Esophagus muscularis mucosa (tissue), 4 donors: ENCODE measurements at places on chromosomes 1 and 21. TPM values are rescaled to one million over a fixed set of nuclear protein-coding genes. Genes with fewer than 3 reads are reported as not detected.
A peak's percentile ranks its signal among the peaks of the same experiment; 100 is the strongest.

DNA sequence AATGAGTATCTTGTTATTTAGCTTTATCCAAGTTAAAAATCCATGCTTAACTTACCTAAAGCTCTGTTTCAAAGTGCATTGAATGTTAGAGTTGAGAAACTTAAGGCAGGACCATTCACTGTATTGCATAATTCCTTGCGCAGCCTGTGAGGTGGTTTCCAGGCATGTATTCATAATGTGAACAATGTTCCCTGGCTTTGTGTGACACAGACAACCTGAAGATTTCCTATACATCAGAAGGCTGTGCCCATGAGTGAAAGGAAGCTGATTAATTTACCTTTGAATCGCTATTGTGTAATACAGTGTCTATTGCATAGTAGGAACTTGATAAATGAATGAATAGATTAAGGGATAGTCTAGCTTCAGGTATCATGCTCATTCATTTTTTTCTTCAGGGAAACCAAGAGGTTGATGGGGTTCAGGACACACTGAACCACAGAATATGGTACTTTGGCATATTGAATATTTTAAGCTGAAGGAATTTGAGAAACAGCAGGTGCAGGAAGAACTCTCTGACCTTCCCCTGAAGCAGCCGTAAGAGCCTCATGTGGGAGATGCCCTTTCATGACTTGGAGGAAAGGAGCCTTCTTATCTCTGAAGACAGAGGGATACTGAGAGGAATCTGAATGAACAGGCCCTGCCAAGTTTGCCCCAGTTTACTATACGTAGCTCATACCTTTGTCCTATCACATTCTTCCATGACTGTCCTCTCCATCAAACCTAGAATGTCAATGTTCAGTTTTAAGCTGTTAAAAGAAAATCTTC is 88.6 kb upstream of the GNG12 start:
- no peaks in the 10 kb centered on the region for H3K27me3 ChIP-seq
- no peaks in the 10 kb centered on the region for H3K4me1 ChIP-seq
- H3K4me3 ChIP-seq, result no peak overlapping the region
- no peaks in the 10 kb centered on the region for H3K36me3 ChIP-seq
- DNase-seq, result no peak

- no peaks in the 10 kb centered on the region for H3K36me3 ChIP-seq
- H3K4me3 ChIP-seq, result no peak overlapping the region
- no peaks in the 10 kb centered on the region for H3K27me3 ChIP-seq
- H3K4me1 ChIP-seq, result no peaks in the 10 kb centered on the region
- DNase-seq, result no peak
Observed at GRCh38 chr1:82697965-82698364, 897.2 kb downstream of the ADGRL2 start.

DNA sequence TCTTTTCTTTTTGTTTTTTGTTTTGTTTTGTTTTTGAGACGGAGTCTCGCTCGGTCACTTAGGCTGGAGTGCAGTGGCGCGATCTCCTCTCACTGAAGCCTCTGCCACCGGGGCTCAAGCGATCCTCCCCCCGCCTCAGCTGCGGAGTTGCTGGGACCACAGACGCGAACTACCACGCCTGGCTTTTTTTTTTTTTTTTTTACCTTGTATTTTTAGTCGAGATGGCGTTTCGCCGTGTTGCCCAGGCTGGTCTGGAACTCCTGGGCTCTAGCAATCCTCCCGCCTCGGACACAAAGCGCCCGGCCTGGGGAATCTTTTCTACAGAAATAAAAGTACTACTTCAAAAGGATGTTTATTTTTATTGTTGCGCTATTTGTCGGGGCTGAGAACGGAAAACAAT is 1.1 kb upstream of the SETDB1 start:
- peaks cover 12% of the 10 kb centered on the region for H3K4me1 ChIP-seq
- H3K36me3 ChIP-seq, result peaks cover 26% of the 10 kb centered on the region
- no peak for DNase-seq
- no peak overlapping the region for H3K27ac ChIP-seq

DNA sequence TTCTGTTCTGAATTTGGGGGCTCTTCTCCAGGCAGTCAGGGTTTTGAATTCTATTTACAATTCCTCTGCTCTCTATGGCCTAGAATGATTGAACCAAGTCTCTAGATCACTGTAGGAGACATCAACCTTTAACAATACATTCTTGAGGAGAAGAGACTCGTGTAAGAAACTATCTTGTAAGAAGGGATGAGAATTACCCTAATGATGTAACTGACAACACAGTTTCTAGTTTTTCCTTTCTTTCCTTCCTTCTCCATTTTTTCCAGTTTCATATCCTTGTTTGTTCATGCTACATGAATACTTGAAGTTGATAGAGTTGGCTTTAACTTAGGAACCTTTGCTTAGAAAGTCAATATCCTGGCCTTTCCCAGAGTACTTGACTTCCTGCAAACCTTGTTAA is 1.3 kb upstream of the ATP1A1 start:
- H3K27ac ChIP-seq, result peak overlapping the region; percentile 93
- H3K4me1 ChIP-seq, result peaks cover 36% of the 10 kb centered on the region
- no peak overlapping the region for H3K4me3 ChIP-seq
- no peaks in the 10 kb centered on the region for H3K27me3 ChIP-seq

- DNase-seq, result no peak
- H3K4me3 ChIP-seq, result no peak overlapping the region
Observed at GRCh38 chr1:171252482-171252881, 4.2 kb downstream of the FMO1 start.

GRCh38 chr1:146019231-146020057 is 2.1 kb downstream of the HJV start:
- H3K36me3 ChIP-seq, result no peaks in the 10 kb centered on the region
- H3K4me3 ChIP-seq, result peak overlapping the region; percentile 31
- DNase-seq, result no peak
- H3K4me1 ChIP-seq, result peaks cover 12% of the 10 kb centered on the region
- no peak overlapping the region for H3K27ac ChIP-seq
- peaks cover 14% of the 10 kb centered on the region for H3K27me3 ChIP-seq

DNA sequence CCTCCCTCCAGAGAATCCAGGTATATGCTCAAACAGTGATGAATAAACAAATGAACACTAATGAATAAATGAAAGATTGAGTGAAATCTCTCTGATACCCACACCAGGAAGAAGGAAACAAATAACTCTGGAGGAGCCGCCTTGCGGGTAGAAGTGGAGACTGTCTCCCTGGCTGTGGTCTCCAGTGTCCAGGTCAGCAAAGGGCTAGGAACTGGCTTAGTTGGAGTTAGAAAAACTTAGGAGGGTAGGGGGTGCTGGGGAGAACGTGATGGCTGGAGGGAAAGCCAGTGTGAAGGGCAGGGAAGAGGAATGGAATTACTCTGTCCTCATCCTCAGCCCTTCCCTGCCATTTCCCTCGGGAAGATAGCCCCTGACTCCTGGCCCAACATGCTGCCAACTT is 537 bp downstream of the RHBDL2 start:
- DNase-seq, result no peak
- H3K27ac ChIP-seq, result no peak overlapping the region

- H3K4me1 ChIP-seq, result peaks cover 7% of the 10 kb centered on the region
- DNase-seq, result no peak
- no peak overlapping the region for H3K27ac ChIP-seq
- no peaks in the 10 kb centered on the region for H3K36me3 ChIP-seq
- no peak overlapping the region for H3K4me3 ChIP-seq
- H3K27me3 ChIP-seq, result no peaks in the 10 kb centered on the region
Observed at GRCh38 chr1:58735586-58735985, 35.7 kb upstream of the MYSM1 start.

DNA sequence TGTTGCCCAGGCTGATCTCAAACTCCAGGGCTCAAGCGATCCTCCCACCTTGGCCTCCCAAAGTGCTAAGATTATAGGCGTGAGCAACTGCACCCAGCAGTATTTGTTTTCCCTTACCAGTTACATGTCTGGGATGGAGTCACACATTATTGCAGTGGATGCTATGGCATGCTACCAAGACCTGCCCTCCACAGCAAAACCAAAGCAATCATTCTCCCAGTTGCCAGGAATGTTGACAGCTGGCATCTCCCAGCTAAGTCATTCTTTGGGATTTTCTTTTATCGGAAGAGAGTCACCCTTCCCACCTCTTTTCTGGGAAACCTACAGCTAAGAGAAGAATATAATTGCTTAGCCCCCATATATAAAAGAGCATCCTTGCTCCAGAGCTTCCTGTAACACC is 49.4 kb upstream of the RGS7 start:
- H3K27ac ChIP-seq, result no peak overlapping the region
- no peaks in the 10 kb centered on the region for H3K4me1 ChIP-seq
- no peak overlapping the region for H3K4me3 ChIP-seq
- no peaks in the 10 kb centered on the region for H3K36me3 ChIP-seq
- H3K27me3 ChIP-seq, result no peaks in the 10 kb centered on the region

GRCh38 chr1:94413311-94413710 is 4.9 kb upstream of the ABCD3 start:
- peaks cover 9% of the 10 kb centered on the region for H3K4me1 ChIP-seq
- H3K27ac ChIP-seq, result no peak overlapping the region
- H3K36me3 ChIP-seq, result no peaks in the 10 kb centered on the region

- no peaks in the 10 kb centered on the region for H3K27me3 ChIP-seq
- H3K27ac ChIP-seq, result no peak overlapping the region
- peaks cover 3% of the 10 kb centered on the region for H3K4me1 ChIP-seq
- no peak for DNase-seq
Observed at GRCh38 chr1:30777060-30777903, 19.7 kb upstream of the LAPTM5 start.

DNA sequence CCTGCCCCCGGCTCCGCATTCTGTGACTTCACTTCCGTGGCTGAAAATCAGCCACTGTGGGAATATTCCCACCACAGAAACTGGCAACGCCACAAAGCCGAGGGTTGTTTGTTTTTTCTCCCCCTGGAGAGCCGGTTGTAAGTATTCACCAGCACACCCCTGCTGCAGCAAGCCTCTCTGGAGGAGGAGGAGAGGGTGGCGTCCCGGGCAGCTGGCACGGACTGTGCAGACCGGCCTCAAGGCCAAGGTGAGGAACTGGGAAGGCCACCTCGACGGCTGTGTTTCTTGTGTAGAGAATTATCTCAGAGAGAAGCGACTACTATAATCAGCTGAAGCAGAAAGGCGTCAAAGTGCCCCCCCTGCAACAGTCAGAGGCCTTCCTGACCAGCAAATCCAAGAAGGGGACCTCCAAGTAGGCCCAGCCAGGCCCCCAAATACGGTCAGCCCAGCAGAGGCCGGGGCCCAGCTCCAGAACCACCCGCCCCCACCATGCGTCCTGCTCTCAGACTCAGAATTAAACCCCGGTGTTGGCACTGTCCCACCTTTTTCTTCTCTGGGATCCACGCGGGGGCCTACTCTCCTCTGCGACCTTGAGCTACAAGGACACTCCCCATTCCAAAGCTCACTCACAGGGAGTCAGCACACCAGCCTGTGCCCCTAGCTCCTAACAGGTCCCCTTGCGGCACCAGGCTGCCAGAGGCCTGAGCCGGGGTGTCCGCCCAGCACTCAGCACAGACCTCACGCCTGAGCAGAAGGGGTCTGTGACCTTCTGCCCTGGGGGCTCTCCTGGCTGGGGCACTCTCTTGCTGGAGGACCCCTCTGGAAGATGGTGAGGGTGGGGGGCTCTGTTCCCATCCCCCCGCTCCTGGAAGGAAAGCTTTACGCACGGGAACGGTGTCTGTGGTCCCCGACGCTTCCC is 1.2 kb upstream of the SMIM1 start:
- no peaks in the 10 kb centered on the region for H3K36me3 ChIP-seq
- H3K4me3 ChIP-seq, result peak overlapping the region; percentile 77
- H3K4me1 ChIP-seq, result peaks cover 36% of the 10 kb centered on the region
- peak overlapping the region; percentile 89 for H3K27ac ChIP-seq
- H3K27me3 ChIP-seq, result no peaks in the 10 kb centered on the region

CEPT1 gene
- 26.6 TPM for total RNA-seq

FBXO2 gene
- total RNA-seq, result 3.1 TPM

TIAM1 gene
- 5.4 TPM for total RNA-seq

CHAF1B gene
- 1.6 TPM for total RNA-seq

CHIA gene
- total RNA-seq, result not detected

SMG7 gene
- 31.8 TPM for total RNA-seq

SEC16B gene
- total RNA-seq, result 2.6 TPM

OR2T6 gene
- not detected for total RNA-seq

TRIM33 gene
- total RNA-seq, result 29.1 TPM
